ENCODE measurements at places on chromosomes 12 and 14.

DNA sequence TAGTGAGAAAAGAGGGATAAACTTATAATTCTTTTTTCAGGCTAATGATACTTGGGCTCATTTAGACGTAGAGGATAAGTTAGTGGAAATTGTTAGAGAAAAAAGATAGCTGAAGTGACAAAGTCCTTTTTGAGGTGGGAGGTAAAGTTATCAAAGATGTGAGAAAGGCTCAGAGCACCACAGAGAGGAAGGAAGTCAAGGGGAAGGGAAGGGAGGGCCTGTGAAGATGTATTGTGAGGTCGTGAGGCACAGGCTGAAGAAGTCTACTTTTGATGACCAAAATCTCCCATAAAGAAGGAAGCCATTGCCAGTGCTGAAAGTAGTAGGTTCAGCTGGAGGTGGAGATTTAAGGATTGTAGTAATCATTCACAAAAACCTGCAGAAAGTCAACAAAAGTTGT, 19.4 kb upstream of the PTGDR start:
- no peak for DNase-seq

DNA sequence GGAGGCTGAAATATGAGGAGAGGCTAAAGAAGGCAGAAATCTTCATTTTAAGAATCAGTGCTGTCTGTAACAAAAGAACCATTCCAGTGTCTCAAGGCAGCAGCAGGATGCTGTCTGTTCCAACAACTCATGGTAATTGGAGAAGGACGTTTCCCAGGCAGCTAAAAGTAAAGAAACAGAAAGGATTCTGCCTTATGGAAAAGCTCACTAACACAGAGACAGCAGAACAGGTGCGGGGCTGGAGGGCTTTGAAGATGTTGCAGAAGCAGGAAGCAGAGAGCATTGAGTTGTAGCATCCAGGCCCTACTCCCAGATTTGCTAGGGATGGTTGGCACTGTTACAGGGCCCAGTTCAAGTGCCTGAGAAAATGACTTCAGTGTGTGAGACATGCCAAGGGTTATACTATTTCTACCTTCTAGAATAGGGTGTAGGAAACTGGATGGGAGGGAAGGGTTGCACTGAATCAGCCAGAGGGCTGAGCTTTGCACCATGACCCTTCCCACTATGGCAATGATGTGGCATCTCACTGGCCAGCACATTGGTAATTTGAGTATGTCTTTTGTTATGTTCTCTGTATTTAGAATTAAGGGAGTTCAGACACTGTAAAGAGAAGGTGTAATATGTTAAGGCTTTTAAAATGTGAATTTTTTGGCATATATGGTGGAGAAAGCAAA, 160.0 kb upstream of the FBXO33 start:
- DNase-seq: peak; percentile 90

DNA sequence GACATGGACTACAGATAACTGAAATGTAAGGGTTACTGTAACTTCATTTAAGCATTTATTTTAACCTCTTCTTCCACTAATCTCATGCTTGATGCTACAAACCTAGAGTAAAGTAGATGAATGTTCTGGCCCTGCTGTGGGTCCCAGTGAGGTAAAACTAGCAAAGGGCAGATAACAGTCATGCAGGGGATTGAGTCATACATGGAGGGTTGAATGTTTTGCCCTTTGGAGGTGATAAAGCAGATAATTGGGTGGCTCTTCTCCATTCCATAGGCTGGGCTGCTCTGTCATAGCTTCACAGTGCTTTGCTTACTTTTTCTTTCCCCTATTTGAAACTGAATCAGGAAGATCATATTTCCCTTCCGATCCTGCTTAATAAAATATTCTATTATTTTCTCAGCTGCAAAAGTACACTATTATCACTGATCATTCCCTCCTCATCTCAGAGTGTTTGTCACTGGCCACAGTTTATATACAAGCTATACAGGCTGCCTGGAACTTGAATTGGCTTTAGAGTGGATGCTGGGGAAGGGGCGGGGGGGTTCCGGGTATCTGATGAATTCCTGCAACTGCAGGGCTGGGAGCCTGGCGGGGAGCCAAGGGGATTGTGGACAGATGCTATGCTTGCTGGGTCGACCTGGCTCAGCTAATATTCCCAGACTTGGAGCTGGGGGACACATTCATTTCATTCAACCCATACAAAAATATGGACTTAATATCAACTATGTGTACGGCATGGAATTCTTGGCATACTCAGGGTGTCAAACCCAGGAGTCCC, 235.1 kb downstream of the NRXN3 start:
- DNase-seq: peak; percentile 22

DNA sequence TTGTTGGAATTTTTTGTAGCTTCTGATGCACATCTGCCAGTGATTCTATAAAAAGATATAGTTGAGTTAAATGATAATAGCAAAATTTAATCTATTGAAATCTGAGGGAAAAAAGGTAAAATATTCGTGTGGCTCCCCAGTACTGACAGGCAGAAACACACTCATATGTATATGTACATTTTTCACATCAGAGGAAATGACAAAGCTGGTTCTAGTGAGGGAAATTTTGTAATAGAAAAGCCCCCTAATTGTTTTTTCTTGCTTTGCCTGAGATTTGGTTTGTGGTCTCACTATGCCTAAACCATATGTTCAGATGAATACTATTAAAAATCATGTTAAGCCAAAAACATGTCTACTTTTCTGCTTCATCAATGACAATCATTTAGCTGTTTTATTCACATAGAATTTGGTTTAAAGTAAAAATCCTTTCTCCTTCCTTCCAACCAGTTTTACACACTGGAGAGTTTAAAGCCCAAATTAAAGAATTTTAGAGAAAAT, 203.5 kb downstream of the ANO6 start:
- no peak for DNase-seq

- DNase-seq: peak; percentile 72
These were observed 17.7 kb downstream of the SMCO2 start for GRCh38 chr12:27464220-27464554.

GRCh38 chr14:76101391-76102379, 50.0 kb upstream of the GPATCH2L start:
- DNase-seq: peak; percentile 9

- DNase-seq: no peak
These were observed 390 bp downstream of the JKAMP start for GRCh38 chr14:59484639-59485175.

Data from tongue (tissue), 3 donors.